KG1 (cell line): ENCODE measurements at places on chromosomes 4 and X.

DNA sequence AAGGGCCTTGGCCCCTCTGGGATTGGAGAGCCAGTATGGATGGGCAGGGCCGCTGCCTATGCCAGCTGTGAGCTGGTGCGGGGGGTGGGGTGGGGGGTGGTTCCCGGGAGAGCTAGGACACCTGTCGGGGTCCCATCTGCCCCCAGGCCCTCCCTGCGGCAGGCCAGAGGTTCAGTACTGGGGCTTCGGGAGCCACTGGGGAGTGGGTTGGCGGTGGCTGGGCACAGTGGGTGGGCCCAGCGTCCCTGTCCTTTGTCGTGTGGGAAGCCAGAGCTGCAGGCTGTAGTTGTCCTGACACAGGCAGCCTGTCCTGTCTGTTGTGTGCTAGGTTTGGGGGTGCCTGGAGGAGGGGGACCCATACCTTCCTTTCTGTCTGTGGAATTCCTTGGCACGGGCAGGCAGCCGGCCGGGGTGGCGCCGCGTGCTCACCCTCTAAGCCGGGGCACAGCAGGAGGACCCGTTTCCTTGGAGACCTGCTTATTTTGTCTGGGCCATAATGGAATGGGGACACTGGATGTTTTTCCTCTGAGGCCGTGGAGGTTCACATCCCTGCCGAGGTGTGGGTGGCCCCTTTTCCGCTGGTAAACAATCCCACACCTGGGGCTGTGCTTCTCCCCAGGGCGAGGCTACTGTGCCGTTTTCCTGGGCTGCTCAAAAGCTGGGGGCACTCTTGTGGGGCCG, 14.8 kb downstream of the DOK7 start:
- DNase-seq, result no peak

GRCh38 chrX:138504273-138504672, 207.2 kb downstream of the FGF13 start:
- no peak for DNase-seq

GRCh38 chr4:8719421-8719820, 126.9 kb downstream of the CPZ start:
- no peak for DNase-seq

DNA sequence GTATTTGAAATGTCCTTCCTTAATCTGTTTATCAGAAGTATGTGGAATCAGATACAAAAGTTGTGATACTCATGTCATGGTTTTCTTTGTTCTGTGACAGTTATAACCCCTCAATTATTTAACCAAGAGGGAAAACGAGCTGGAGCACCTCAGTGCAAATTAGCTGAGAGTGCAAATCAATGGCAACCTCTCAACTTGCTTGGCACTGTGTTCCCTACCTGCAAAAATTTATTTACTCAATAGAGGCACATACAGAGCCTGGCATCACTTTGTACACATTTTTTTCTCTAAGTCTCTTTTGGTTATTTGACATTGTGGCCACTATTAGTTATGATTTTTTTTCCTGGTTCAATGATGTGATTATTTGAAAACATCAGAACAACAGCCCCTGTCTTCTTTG, 186.2 kb downstream of the STIM2 start:
- no peak for DNase-seq

GRCh38 chr4:146190456-146190855, 14.9 kb downstream of the LSM6 start:
- DNase-seq, result no peak

DNA sequence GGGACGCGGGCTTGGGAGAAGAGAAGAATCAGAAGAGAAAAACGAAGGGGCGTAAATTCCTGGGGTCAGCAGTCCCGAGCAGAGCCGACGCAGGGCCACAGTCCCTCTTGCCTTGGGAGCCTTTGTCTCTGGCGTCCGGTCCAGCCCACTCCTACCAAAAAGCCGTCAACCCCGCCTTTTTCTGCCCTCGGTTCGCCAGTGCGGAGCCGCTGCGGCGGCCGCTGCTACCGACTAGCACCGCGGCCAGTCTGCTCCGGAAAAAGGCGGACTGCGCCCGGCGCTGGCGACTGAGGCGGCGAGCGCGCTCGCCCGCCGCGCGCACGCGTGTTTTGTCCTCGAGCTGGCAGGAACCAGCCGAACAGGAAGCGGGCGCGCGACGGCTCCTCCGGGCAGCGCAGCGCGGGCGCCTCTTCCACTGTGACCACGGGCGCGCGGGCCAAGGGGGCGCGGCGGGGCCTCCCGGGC, 502 bp downstream of the HNRNPDL start:
- DNase-seq, result no peak

DNA sequence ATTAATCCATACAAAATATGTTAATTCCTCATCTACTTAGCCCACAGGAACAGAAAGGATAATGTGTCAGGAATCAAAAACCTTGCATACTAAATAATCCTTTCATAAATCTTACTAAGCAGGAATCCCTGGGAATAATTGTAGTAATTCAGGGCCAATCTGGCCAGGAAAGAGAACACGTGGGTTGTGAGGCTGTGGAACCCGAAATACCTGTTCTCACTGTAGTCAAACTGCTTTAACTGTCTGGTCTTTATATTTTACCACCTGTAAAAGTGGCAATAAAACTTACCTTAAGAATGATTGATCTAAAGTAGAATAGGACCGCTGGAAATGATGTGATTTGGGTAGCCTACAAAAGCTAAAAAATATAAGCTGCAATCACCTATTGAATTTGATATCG, 1620.9 kb downstream of the STIM2 start:
- DNase-seq, result no peak

DNA sequence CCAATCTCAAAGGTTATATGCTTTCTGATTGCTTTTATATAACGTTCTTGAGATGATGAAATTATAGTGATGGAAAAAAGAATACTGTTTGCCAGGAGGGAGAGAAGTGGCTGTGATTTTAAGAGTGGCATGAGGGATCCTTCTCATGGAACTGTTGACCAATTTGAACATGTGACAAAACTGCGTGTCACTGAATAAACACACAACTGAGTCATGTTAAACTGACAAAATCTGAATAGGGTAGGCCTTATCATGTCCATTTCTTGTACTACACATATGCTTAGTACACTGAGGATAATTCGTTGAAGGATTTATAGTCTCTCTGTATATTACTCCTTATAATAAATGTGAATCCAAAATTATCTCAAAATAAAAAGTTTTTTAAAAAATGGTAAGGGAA, 22.2 kb upstream of the HSPA4L start:
- DNase-seq, result no peak

DNA sequence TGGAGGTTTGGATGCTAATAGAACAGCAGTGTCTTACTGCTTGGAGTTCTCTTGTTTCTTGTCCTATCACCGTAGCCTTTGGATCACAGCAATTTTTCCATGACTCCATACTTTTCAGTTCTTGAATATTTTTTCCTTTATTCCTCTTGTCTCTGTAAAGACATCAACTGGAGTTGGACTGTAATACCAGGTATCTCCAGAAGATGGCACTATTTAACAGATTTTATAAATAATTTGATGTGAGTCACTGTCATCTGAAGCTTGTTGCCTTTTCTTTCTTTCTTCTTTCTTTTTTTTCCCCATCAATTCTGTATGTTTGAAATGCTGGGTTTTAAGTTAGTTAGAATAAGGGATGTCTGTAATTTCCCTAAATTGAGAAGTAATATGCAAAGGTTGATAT, 24.1 kb downstream of the HPRT1 start:
- peak; percentile 1 for DNase-seq

DNA sequence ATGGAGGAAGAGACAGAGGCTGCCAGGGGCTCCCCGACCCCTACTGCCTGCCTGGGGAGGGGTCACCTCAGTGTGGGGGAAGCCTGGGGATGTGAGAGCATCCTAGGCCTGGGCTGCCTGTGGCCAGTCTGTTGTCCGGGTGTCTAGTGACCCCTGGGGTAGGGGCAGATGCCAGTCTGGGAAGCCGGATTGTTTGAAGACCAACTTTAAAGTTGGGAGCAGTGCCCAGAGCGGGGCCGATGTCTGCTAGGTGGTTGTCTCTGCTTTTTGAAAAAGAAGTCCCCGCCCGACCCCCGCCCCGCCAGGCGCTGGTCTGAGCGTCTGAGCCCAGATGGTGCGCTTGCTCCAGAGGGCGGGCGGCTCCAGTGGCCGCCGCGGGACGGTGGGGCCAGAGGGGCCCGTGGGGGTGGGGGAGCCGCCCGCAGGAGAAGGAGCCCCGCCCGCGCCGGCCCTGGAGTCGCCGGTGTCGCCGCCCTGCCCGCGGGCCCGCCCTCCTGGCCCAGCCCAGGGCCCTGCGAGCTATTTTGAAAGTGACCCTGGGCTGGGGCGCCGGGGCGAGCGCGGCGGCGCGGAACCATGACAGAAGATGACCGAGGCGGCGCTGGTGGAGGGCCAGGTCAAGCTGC, at the start of gene DOK7:
TSS of gene DOK7 (plus strand) at position 517 of the 626 bp plus-strand sequence. CDS start at position 587, 70 bp downstream.
- DNase-seq, result no peak

DNA sequence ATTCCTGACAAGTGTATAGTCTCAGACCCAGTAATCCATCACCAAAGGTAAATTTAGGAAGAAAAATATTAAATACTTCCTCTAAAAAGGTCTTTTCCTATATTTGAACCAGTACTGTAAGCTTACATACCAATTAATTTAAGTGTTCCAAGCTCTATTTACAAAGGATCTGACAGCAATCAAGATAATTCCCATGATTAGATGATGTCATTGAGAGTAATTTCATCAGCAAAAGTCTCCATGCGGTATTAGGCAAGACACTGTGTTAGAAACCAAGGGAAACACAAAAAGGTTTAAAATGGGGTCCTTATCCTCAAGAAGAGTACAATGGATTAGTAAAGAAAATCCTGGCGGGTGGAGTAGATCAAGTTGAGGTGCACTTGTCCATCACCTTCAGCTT, 198.5 kb downstream of the PRDM5 start:
- DNase-seq, result no peak

DNA sequence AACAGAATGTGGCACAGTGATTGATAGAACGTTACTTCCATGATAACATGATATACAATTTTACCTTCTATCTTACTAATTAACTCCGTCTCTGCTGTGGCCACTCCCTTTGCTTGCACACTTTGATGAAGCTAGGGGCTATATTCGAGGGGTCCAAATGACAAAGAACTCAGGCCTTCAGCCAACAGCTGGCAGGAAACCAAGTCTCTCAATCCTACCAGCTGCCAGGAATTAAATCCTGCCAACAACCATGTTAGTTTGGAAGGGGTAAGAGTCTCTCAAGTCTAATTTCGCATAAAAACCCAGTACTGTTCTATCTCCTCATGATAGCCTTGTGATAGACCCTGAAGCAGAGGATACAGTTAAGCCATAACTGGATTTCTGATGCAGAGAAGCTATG, 1122.9 kb upstream of the PCDH10 start:
- no peak for DNase-seq

GRCh38 chr4:109051054-109051453, 251.4 kb downstream of the COL25A1 start:
- DNase-seq, result no peak

GRCh38 chr4:173513651-173514050, 16.4 kb downstream of the HAND2 start:
- DNase-seq, result no peak

DNA sequence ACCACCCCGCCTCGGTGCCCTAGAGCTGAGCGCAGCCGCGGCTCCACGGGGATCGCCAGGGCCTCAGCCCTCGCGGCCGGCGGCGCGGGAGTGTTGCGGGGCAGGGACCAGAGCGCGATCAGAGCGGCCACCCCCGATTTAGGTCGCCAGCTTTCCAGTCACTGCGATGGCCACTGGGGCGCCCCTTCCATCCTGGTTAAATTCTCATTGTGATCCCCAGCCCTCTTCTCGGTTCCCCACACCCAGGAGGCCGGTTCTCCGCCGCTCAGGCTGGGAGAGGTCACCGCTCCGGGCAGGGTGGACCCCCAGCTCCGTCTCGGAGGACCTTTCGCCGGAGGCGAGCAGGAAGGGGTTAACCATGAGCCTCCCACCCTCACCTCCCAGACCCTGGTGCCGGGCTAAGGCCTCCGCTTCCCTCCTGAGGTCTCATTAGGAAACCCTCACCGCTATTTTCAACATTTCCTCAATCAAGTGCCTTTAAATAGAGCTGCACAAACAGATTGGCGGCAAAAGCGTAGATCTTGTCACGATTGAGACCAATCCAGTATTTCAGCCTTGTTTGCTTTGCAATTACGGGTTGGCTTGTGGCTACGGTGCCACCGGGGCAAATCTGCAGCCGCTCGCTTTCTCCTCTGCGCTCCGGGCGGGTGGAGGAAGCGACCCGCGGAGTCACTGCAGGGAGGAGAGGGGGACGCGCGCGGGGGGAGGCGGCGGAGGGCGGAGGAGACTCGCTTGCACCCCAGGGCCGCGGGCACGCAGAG, 8.3 kb upstream of the HAND2 start:
- no peak for DNase-seq

DNA sequence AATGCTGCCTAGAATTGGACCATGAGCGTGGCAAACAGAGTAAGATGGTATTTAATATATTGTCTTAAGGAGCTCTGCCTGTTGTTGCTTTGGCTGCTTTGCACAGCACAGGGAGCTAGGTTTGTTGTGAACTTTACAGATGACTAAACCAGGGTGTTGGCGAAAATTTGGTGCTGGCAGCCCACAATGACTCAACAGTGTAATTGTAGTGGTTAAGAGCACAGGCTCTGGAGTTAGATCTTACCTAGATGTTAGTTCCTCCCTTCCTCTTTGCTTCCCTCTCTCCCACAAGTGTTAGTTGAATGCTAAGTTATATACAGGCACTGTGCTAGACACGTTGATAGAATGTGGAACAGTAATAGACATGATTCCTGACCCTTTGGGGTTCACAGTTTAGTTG, 128.9 kb upstream of the TRPC5 start:
- DNase-seq, result no peak

- no peak for DNase-seq
These were observed 57.2 kb upstream of the TMEM131L start for GRCh38 chr4:153408932-153409331.

DNA sequence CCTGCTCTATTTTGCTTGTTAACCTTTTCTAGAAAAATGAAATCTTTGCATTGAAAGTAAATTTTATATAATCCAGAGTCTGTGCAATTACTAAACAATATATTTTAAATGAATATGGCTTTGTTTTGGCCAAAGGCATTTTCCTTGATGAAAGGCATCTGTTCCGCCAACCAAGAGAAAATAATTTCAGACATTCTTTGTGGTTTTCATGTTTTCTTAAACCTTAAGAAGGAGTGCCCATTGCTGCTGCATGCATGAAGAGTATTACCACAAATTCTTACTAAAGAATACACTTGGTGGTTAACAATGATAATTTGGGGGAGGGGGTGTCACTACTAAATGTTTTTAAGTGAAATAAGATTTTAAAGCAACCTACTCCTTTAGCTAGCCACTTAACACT, 2.7 kb upstream of the PDGFC start:
- no peak for DNase-seq

DNA sequence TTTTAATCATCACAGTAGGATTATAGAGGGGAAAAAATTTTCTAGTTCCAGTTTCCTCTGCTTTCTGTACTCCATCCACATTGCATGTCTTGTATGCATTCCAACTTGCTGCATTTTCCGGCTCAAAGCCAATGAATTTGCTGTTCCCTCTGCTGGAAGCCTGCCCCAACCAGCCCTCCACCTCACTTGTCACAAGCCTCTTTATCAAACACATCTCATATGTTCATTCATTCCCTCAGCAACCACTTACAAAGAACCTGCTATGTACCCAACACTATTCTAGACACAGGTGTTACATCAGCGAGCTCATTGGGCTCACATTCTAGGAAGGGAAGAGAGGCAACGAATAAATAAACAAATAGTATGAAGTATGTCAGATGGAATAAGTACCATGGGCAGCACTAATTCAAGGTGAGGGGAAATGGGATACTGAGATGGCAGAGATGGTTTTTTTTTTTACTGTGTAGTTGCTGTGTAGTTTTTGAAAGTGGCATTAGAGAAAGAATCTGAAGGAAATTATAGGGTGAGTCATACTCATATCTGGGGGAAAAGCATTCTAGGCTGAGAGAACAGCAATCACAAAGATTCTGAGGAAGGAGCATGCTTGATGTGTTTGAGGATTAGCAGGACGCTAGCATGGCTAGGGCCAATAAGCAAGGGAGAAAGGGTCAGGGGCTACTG, 332.5 kb downstream of the PDGFC start:
- DNase-seq, result no peak
